ENCODE measurements at places on chromosomes 2 and 18.

GRCh38 chr18:58247363-58247834 is 203.4 kb downstream of the NEDD4L start:
- DNase-seq = peak; percentile 92

DNA sequence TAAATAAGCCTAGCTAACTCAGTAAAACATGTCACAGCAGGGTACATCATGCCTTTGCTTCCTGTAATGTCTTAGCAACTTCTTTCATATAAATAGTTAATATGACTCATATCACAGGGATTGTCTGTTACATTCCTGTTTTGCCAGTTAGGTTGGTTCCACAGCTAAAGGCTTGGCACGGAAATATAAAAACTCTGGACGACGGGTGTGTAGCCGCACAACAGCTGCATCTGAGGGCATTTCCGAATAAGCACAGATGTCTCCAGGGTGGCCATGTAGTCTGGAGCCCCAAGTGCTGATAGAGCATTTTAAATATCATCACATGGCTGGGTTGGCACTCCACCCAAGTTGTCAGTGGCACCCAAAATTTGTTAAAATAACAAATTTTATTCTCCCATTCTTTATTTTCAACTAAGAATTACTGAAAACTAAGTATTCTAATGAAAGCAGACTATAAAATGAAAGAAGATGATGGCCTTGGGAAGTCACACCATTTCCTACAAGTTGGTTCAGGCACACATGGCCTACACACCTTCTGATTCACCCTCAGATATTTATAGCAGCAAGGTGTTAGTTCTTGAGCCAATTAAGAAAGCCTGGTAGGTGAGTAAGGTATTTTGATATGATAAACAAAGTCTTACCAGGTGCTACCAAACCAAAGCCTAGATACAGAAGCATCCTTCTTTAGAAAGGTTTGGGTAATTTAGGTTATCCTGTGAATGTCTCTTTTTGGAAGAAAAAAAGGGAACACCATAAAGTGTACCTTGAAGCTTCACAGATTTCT is 61.8 kb upstream of the STK17B start:
- DNase-seq = no peak

- DNase-seq = no peak
These were observed 31.0 kb downstream of the GKN2 start for GRCh38 chr2:68921646-68922045.

DNA sequence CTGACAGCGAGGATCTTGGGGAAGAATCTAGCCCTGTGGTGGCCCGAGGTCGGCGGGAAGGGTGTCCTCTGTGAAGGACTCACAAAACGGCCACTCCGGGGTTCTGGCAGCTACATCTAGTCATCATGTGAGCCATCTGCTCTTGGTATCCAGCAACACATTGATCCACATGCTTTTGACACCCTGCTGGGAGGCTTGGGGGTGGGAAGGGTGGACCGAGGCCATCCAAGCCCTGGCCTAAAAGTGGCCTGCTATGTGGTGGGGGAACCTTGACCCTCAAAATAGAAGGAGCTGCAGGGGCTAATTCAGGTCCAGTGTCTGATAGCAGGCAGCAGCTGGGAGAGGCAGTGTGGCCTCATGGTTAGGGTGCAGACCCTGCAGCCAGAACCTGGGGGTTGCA is 145.7 kb downstream of the CELF4 start:
- DNase-seq = no peak

- no peak for DNase-seq
These were observed 82.7 kb upstream of the SLC39A10 start for GRCh38 chr2:195574312-195574711.

DNA sequence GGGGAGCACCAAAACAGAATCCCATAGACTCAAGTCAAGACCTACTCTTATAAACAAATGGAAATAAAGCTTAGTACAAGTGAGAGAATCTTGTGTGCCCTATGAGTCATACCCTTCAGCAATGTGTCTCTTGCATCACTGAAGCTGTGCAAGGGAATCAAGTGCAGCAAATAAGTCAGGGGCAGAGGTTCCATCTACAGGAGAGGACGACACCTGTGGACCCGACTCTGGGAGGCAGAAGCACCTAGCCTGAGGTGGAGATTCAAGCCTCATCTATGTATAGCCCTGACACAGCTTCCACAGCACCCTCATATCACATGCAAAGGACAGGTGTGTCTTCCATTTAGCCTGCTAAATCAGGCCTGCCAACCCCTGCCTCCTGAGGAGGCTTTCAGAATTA is 298.2 kb downstream of the CNTNAP5 start:
- DNase-seq = no peak

DNA sequence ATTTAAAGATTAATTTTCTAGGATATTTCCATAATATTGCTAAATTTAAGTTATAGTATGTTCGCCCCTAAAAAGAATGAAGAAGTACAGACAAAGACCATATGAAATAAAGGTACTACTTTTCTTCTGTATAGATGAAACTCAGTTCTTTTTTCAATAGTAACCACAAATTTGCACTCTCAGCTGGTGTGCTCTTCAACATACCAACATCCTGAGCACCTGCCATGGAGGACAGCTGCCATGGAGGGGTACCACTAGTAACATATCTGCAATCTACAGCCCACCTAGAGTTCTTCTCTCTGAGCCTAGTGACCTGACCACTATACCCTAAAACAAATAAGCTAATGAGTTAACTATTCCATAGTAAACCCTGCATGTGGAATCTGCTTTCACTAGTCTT is 36.8 kb upstream of the ERCC3 start:
- DNase-seq = no peak

DNA sequence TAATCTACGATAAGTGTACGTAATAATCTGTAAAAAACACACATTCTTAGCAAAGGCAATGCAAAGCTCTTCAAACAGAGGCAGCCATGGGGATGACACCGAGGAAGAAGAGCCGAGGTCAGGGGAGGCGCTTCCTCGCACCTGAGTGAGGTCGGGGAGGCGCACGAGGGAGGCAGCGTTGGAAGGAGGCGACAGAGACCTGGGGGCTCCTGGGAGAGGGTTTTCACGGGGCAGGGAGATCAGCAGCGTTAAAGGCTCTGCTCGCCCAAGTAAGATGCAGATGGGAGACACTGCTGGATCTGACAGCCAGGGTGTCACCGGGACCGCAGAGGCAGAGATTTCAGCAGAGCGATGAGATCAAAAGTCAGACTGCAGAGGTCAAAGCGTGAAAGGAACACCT is 143.1 kb downstream of the L3MBTL4 start:
- DNase-seq = no peak

DNA sequence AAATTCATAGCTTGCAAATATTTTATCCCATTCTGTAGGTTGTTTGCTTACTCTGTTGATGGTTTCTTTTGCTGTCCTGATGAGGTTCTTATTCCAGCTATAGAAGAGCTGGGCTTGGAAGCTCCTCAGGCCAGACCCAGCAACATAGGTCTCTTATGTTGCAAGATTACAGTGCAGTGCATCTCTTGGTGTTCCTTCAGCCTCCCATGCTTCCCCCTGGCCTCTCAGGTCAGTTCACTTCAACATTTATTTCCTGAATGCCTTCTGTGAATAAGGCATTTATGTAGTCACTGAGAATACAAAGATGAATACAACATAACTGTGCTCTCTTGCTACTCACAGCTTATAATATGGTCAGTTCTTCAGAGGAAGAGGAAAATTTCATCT is 179.0 kb upstream of the SLC39A10 start:
- no peak for DNase-seq

- DNase-seq = no peak
These were observed 493.3 kb downstream of the CMPK2 start for GRCh38 chr2:6372317-6372901.

DNA sequence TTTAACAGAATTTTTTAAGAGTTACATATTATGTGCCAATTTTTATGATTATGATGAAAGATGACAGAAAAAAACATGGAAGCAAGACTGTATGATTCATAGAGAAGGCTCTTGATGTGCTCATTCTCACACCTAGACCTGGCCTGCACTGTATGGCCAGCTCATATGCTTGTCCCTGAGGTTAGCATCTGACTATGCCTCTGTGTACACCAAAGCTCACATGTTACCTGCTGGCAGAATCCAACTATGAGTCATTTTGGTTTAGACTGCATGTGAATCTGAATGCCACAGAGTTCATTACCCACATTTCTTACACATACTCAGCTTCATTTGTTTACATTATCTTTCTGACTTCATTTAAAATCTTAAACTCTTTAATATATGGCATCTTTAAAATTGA is 139.0 kb downstream of the DSC3 start:
- DNase-seq = no peak
